ENCODE measurements at places on chromosomes 1 and 21.

DNA sequence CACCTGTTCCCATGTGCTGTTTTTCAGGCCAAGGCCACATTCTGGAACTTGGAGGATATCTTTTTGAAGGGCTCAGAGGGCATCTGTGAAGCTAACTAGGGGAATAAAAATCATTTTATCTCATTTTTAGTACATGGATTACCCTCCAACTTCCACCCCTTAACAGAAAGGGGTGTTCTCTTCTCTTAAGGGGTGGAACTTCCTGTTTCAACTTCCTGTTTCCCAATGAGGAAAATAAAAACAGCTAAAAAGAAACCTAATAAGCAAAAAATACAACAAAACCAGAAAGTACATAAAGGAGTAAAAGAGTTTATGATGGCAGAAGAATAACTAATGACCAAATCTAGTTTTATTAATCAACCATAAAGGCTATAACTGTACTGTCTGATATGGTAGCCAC is 24.8 kb upstream of the SLC22A15 start:
- no peaks in the 10 kb centered on the region for H3K36me3 ChIP-seq
- peaks cover 5% of the 10 kb centered on the region for H3K4me1 ChIP-seq
- H3K27ac ChIP-seq: no peak overlapping the region
- H3K27me3 ChIP-seq: no peaks in the 10 kb centered on the region

GRCh38 chr1:18999359-18999758 is 42.9 kb upstream of the IFFO2 start:
- no peak overlapping the region for H3K27ac ChIP-seq
- H3K4me1 ChIP-seq: peaks cover 21% of the 10 kb centered on the region
- H3K4me3 ChIP-seq: no peak overlapping the region
- no peaks in the 10 kb centered on the region for H3K27me3 ChIP-seq
- no peak for DNase-seq

GRCh38 chr1:10617931-10618885 is 143.5 kb downstream of the PEX14 start:
- no peak overlapping the region for H3K27ac ChIP-seq
- peaks cover 5% of the 10 kb centered on the region for H3K36me3 ChIP-seq
- no peaks in the 10 kb centered on the region for H3K27me3 ChIP-seq
- peaks cover 12% of the 10 kb centered on the region for H3K4me1 ChIP-seq

GRCh38 chr21:25369524-25370300 is 237.6 kb downstream of the MRPL39 start:
- peak overlapping the region; percentile 43 for H3K4me3 ChIP-seq
- H3K27ac ChIP-seq: peak overlapping the region; percentile 36
- DNase-seq: peak; percentile 9
- H3K36me3 ChIP-seq: no peaks in the 10 kb centered on the region

DNA sequence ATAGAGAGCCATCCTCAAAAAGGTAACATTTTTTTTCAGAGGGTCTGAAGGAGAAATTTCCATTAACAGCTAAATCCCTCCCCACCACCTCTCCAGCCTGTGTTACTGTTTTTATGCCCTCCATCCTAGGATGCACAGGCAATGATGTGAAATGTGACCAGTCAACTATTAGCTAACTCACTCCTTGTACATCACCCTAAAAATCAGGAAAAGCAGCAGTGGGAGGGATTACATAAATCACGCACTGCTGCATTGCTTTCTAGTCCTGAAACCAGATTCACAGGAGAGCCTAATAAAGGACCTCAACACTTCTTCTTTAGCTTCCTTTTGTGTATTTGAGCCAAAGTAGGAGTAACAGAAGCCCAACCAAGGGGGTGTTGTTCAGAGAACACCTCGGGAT is 66.3 kb downstream of the LMO4 start:
- H3K4me1 ChIP-seq: peaks cover 34% of the 10 kb centered on the region
- no peak overlapping the region for H3K4me3 ChIP-seq
- no peaks in the 10 kb centered on the region for H3K36me3 ChIP-seq
- no peaks in the 10 kb centered on the region for H3K27me3 ChIP-seq
- H3K27ac ChIP-seq: no peak overlapping the region
- DNase-seq: no peak

DNA sequence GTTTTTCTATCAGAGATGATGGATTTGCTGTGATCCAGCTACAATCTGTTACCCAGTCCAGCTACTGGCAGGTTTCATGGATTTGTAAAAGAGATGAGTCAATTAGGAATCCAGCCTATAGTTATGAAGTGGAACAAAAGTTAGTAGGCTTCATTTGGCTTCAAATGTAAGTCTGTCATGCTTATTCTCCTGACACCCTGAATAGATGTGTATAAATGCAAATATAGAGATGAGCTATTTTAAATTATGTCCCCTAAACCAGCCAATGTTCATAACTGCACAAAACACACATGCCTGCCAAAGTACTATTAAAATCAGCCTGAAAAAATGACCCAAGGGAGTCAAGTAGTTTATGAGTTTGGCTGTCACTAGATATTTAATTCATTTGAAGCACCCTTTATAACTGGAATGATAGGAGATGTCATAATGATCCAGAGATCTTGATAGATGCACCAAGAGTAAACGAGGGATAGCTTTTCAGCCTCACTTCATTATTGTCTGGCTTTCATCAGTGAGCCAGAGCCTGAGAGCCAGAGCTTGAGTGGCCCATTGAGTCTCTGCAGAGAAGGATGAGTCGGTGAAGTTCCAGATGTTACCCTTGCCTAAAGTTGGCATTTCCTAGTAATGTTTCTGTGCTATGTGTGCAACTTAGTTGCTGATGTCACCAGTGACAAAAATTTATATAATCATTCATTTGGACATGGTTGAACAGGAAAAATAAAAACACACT is 11.8 kb upstream of the NTMT2 start:
- no peaks in the 10 kb centered on the region for H3K4me1 ChIP-seq
- no peak overlapping the region for H3K4me3 ChIP-seq
- H3K36me3 ChIP-seq: no peaks in the 10 kb centered on the region
- DNase-seq: no peak
- H3K27ac ChIP-seq: no peak overlapping the region

- no peak for DNase-seq
- H3K27me3 ChIP-seq: no peaks in the 10 kb centered on the region
- no peaks in the 10 kb centered on the region for H3K36me3 ChIP-seq
- peaks cover 33% of the 10 kb centered on the region for H3K4me1 ChIP-seq
Measured at GRCh38 chr1:2229037-2229864, 1.1 kb downstream of the SKI start.

- H3K4me1 ChIP-seq: peaks cover 6% of the 10 kb centered on the region
- H3K27ac ChIP-seq: no peak overlapping the region
Measured at GRCh38 chr1:9404117-9404914, 111.6 kb downstream of the SPSB1 start.

- no peak overlapping the region for H3K4me3 ChIP-seq
- H3K27me3 ChIP-seq: peaks cover 3% of the 10 kb centered on the region
- H3K36me3 ChIP-seq: no peaks in the 10 kb centered on the region
- no peaks in the 10 kb centered on the region for H3K4me1 ChIP-seq
- H3K27ac ChIP-seq: no peak overlapping the region
Measured at GRCh38 chr1:228794173-228794572, 58.9 kb downstream of the RHOU start.

- H3K4me3 ChIP-seq: no peak overlapping the region
- H3K27me3 ChIP-seq: no peaks in the 10 kb centered on the region
Measured at GRCh38 chr1:242787968-242788367, 263.5 kb upstream of the PLD5 start.

- H3K27ac ChIP-seq: no peak overlapping the region
- H3K4me3 ChIP-seq: no peak overlapping the region
- peaks cover 3% of the 10 kb centered on the region for H3K4me1 ChIP-seq
- no peak for DNase-seq
- H3K36me3 ChIP-seq: no peaks in the 10 kb centered on the region
Measured at GRCh38 chr21:34336245-34336644, 27.6 kb upstream of the KCNE2 start.

- H3K4me1 ChIP-seq: no peaks in the 10 kb centered on the region
- no peaks in the 10 kb centered on the region for H3K27me3 ChIP-seq
- H3K4me3 ChIP-seq: no peak overlapping the region
- no peak overlapping the region for H3K27ac ChIP-seq
- no peak for DNase-seq
- H3K36me3 ChIP-seq: no peaks in the 10 kb centered on the region
Measured at GRCh38 chr1:103341377-103341880, 184.1 kb upstream of the RNPC3 start.

- no peak overlapping the region for H3K4me3 ChIP-seq
- H3K4me1 ChIP-seq: peaks cover 15% of the 10 kb centered on the region
- DNase-seq: no peak
- H3K27ac ChIP-seq: no peak overlapping the region
Measured at GRCh38 chr1:6783221-6783620, 2.0 kb upstream of the CAMTA1 start.

GRCh38 chr21:44890338-44890931 is 16.9 kb upstream of the PTTG1IP start:
- no peaks in the 10 kb centered on the region for H3K36me3 ChIP-seq
- no peak overlapping the region for H3K27ac ChIP-seq
- peaks cover 12% of the 10 kb centered on the region for H3K4me1 ChIP-seq
- peaks cover 87% of the 10 kb centered on the region for H3K27me3 ChIP-seq

DNA sequence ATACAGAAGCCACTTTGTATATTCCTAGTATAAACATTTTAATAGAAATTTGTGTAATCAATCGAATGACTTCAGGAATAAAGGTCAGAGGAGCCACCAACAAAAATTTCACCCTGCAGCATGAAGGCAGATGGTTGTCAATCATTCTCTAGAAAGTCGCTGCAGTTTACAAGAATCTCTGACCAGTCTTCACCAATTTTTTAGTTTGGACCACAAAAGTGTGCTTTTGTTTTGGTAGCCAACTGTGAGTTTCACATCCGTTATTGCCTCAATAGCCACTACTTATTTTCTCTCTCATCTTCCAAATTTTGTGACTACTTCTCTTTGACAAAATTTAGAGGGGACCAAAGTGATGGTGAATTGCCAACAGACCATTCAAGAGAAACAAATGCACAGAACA is 1155.6 kb downstream of the AMY1C start:
- H3K27me3 ChIP-seq: no peaks in the 10 kb centered on the region
- no peak overlapping the region for H3K4me3 ChIP-seq
- H3K36me3 ChIP-seq: no peaks in the 10 kb centered on the region
- no peaks in the 10 kb centered on the region for H3K4me1 ChIP-seq
- H3K27ac ChIP-seq: no peak overlapping the region
- no peak for DNase-seq

DNA sequence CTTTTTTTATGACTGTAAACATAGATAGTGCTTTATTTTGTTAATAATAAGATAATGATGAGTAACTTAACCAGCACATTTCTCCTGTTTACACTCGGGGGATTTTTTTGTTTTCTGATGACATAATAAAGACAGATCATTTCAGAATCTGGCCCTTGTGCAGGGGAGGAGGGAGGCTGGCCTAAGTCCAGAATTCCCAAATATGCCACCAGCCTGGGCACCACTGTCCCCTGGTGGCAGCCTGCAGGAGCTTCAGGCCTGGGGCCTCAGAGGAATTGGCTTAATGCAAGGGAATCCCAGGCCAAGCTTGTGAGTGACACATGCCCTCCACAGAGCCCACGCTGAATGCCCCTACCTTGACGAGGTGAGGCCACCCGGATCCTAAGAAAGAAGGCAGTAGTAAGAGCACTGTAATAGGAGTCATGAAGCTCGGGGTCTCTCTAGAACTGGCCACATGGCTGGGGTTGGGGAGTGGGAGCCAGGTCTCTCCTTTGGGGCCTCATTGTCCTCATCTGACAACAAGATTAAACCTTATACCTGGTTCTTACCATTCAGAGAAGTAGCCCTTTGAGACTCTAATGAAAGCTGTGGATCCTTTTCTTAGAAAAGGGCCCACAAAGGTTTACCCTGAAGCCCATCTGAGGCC is 24.1 kb downstream of the ETNK2 start:
- no peak overlapping the region for H3K4me3 ChIP-seq
- no peaks in the 10 kb centered on the region for H3K27me3 ChIP-seq
- peaks cover 32% of the 10 kb centered on the region for H3K4me1 ChIP-seq
- H3K27ac ChIP-seq: peak overlapping the region; percentile 38

DNA sequence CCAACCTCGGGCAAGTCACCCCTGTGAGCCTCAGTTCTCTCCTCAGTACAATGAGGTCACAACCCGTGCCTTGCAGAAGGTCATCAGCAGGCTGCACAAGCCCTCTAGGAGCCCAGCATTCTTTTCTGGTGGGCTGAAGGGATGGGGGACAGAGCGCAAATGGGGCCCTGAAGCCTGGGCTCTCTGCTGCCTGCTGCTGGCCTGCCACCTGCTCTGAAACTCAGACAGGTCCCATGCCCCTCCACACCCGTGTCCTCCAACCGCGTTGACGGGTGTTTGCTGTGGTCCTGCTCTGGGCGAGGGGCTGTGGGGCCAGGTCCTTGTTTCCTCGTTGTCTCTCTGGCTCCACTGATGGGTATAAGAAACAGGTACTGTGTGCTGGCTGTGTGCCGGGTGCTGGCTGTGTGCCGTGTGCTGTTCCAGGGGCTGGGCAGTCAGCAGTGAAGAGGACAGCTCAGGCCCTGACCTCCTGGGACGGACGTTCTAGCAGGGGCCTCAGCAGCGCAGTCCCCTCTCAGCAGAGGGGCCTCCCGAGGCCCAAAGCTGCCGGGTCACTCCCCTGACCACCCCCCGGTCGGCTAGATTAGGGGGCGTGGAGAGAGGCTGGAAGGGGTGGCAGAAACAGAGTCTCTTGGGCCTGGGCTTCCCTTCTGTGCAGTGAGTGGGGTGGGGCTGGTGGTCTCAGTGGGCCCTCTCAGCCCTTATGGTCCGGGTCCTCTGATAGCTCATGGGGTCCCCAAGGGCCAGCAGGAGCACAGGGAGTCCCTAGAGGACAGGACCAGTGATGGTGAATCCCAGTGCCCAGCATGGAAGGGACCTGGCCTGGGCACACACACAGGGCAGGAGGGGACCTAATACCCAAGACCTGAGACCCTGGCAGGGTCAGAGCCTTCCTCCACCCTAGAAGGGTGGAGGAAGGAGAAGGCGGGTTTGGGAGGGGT is 42.1 kb downstream of the DMRTB1 start:
- no peak overlapping the region for H3K4me3 ChIP-seq
- no peak for DNase-seq
- H3K4me1 ChIP-seq: no peaks in the 10 kb centered on the region
- no peaks in the 10 kb centered on the region for H3K27me3 ChIP-seq
- H3K27ac ChIP-seq: no peak overlapping the region
- H3K36me3 ChIP-seq: no peaks in the 10 kb centered on the region

- H3K4me1 ChIP-seq: peaks cover 28% of the 10 kb centered on the region
- H3K4me3 ChIP-seq: no peak overlapping the region
- H3K36me3 ChIP-seq: peaks cover 8% of the 10 kb centered on the region
Measured at GRCh38 chr21:34078915-34079314, 5.5 kb downstream of the MRPS6 start.

DNA sequence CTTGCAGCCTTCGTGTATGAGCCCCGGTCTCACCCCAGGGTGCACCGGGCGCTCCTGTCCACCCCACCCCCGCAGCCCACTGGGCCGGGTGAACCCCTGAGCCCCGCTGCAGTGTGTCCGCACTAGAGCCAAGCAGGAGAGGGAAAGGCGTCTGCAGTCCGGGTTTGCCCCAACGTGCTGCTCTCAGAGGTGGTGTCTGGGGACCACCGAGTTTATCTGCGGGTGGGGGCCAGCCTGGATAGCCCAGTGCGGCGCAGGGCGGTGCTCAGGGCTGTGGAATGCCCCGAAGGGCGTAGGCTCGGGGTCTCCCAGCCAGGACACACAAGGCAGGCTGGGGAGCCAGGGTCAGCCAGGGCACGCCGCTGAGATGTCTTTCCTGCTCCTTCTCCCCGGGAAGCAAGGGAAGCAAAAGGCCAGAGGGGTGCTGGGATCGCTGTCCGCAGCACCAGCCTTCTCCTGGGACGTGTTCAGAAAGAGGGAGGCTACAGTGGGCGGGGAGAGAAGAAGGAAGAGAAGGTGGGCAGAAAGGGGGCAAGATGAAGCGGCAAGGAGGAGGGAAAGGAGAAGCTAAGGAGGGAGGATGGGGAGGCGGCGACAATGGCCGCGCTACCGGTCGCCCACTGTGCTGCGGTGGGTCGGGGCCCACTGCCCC is 56.6 kb downstream of the MAB21L3 start:
- no peak overlapping the region for H3K27ac ChIP-seq
- no peaks in the 10 kb centered on the region for H3K27me3 ChIP-seq
- peaks cover 5% of the 10 kb centered on the region for H3K4me1 ChIP-seq
- no peak for DNase-seq
